ENCODE measurements at places on chromosomes 3 and 15. TPM values are rescaled to one million over a fixed set of nuclear protein-coding genes. Genes with fewer than 3 reads are reported as not detected.

The KBTBD12 gene
- not detected for total RNA-seq

The CSPG4 gene
- total RNA-seq = 17.1 TPM

The GOLGA6L6 gene
- not detected for total RNA-seq

The RPS17 gene
- 3,513 TPM for total RNA-seq

The STARD9 gene
- 8.3 TPM for total RNA-seq

The CHAC1 gene
- total RNA-seq = 63.6 TPM

The MB21D2 gene
- total RNA-seq = 23.3 TPM

The PRSS50 gene
- total RNA-seq = not detected

The IL17RC gene
- 34.1 TPM for total RNA-seq

The HESX1 gene
- not detected for total RNA-seq

The PLCH1 gene
- under 0.01 TPM for total RNA-seq

The ANKRD63 gene
- total RNA-seq = not detected

The KLHL24 gene
- 80.7 TPM for total RNA-seq

The C3orf70 gene
- 0.64 TPM for total RNA-seq

The MME gene
- 96.5 TPM for total RNA-seq

The LRRK1 gene
- 9.8 TPM for total RNA-seq

All from epithelial cell of alveolus of lung (primary cell).